ENCODE measurements at places on chromosomes 11 and 22.

- DNase-seq = no peak
Measured at GRCh38 chr11:7494086-7494745, 8.9 kb downstream of the OLFML1 start.

DNA sequence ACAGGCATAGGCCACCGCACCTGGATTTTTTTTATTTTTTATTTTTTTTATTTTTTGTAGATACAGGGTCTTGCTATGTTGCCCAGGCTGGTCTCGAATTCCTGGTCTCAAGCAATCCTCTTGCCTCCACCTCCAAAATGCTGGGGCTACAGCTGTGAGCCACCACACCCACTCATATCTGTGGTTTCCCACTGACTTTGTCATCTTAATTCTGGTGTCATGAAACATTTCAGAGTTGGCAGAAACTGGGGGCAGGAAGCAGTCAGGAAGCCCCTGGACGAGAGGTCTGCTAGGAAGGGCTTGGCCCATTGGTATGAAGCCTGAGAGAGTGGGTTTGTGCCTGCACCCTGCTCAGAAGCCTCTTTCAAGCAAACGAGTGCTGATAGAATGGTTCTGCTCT is 49.1 kb downstream of the COMMD9 start:
- DNase-seq = no peak

DNA sequence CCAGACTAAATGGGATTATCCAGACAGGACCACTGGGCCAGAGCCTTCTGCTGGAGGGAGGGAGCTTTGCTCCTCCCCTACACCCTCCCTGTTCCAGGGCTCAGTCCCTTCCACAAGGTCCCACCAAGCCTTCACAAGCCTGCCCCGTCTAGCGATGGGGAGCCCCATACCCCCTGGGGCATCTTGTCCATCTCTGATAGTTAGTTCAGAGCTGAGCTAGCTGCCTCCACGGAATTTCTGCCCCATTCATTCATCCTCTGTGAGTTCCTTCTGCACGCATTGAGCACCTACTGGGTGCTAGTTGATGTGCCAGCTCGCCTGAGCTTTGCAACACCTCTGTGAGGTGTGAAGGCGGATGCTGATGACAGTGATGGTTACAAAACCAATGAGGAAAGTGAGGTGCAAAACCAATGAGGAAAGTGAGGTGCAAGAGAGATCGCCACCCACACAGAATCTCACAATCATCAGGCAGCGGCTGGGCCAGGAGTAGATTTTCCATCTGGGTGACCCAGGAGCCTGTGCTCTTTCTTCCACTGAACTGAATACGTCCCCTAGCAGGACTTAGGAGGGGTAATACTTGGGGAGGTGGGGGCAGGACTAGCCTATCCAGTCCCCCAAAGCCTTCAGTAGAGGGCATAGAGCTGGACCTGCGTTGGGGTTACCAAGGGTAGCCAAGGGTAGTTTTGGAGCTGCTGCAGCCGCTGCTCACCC is 21.5 kb upstream of the CBX7 start:
- no peak for DNase-seq

DNA sequence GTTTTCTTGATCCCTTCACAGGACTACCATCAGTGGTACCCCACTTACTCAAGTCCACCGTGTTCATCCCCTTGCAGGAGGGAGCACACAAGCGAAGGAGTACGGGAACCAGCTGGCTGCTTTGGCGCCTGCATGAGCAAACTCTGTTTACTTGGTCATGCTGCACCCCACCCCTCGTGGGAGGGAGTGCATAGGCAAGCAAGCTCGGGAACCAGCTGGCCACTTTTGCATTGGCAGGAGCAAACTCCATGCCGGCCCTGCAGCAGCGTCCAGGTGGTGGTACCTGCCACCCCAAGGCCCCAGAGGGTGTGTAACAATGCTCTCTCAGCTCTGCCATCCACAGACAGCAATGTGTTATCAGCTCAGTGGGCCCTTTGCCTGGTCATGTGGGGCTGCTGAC is 737.8 kb downstream of the FAM181B start:
- no peak for DNase-seq

GRCh38 chr22:37972527-37972926 is 11.8 kb downstream of the SOX10 start:
- DNase-seq = no peak

DNA sequence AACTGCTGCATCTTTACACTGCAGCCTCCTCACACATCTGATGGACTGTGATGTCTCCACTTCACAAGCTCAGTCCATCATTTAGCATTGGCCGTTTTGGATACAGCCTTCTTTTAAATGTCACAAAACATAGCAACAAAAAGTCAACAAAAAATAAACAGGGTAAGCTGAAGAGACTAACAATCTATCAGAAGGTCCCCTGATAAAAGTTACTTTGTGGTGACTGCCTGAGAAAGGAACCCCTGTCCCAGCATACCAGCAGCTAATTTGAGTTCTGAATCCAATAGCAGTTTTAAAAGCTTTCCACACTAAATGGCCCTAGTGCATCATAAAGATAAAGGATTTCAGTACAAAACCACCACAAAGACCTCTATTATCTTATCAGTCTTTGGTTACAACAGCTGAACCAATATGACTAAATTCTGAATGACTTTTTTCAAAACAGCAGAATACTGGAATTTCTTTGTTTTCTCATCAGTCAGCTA is 162.4 kb downstream of the SOX6 start:
- DNase-seq = no peak

DNA sequence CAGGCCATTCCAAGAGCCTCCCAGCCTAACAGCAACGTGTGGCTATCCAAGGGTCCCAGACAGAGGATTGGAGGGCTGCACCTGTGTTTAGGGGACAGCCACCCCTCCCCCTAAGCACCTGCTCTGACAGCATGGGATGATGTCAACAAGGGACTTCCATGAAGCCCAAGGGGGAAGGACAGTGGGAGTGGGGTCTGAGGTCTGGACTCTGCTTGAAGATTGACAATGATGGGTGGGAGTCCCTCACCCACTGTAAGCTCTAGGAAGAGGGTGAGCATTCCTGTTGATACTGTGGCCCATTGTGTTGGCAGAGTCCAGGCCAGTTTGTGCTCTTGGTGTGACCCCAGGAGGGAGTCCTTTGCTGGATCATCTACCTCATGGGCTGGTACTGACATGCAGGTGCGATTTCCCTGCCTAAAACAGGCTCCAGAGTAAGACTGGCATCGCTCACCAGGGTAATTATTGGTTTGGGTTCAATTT is 46.9 kb upstream of the TUB start:
- no peak for DNase-seq

DNA sequence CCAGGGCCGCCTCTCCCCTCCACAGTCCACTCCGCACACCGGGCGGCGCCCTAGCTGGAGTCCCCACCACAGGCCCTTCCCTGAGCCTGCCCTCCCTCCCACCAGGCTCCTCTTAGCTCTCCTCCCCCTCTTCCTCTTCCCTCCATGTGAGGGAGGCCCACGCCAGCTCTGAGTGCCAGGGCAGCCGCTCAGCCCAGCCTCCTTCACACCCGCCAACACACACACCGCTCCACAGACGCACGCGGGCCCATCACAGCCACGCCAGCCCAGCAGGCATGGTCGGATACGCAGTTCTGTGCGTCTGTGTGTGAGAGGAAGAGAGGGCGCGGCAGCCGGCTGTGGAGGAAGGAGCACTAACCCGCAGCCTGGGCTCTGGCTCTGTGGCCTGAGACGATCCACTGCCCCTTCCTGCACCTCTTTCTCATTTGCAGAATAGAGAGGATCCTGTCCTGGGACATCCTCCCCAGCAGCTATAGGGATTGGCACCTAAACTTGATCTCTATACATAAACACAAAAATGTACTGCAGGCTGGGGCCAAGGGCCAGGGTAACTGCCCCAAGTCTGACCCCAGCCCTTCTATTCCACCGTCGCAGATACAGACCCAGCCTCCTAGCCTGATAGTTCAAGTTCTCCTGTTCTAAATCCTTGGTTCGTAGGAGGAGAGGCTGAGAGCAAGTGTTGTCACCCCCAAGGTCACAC is 3.5 kb downstream of the CHRM4 start:
- DNase-seq = no peak

DNA sequence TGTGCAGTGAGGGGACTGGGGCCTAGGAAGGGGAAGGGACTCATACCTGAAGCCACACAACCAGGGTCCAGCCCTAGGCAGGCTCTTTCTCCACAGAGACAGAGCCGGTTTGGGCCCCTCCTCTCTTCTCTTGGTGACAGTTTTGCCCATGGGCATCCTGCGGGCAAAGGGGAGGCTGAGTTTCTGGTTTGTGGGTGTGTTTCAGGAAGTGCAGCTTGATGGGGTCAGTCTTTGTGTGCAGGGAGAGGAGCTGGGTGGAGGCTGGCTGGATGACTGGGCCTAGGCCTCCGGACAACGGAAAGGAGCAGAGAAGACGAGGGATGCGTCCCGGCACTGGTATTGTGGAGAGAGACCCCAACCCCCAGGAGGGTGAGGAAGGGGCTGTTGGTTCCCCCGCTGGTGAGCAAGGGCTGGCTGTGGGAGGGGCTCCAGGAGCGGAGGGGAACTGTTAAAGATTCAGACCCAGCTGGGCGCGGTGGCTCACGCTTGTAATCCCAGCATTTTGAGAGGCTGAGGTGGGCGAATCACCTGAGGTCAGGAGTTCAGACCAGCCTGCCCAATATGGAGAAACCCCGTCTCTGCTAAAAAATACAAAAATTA is 23.4 kb upstream of the CELSR1 start:
- no peak for DNase-seq

GRCh38 chr22:25621986-25622385 is 57.5 kb downstream of the GRK3 start:
- no peak for DNase-seq

DNA sequence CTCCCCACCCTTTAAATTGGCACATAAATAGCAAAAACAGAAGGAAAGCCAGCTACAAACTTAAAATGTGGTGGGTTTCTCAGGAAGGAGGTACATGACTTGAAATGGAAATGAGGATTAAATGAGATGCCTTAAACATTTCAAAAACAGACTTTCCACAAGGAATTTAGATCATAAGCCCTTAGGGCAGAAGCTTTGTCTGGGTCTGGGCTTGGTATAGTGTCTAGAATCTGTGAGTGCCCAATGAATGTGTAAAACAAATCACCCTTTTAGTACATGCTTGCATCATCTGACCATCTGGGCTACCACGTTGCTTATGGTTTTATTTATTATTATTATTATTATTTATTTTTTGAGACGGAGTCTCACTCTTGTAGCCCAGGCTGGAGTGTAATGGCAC is 37.1 kb upstream of the CREB3L1 start:
- no peak for DNase-seq

GRCh38 chr11:122258446-122259194 is 142.6 kb upstream of the BLID start:
- no peak for DNase-seq

- no peak for DNase-seq
Measured at GRCh38 chr22:46003271-46004091, 26.5 kb upstream of the WNT7B start.

DNA sequence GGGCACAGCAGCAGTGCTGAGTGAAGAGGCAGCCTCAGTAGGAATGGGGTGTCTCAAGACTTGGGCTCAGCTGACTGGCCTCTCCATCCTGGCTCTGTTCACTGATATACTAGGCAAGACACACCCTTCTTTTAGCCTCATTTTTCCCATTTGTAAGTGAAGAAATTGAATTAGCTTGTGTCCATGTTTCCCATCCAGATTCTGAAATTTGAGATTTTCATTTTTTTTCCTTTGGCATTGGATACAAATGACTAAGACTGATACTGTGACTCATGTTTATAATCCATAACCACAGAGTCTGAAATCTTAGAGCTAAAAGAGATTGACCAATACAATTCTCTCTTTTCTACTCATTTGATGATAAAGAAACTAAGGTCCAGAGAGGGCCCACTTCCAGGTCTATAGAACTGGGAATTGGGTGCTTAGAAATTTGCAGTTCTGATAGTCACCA is 110.9 kb downstream of the KCNC1 start:
- DNase-seq = no peak

DNA sequence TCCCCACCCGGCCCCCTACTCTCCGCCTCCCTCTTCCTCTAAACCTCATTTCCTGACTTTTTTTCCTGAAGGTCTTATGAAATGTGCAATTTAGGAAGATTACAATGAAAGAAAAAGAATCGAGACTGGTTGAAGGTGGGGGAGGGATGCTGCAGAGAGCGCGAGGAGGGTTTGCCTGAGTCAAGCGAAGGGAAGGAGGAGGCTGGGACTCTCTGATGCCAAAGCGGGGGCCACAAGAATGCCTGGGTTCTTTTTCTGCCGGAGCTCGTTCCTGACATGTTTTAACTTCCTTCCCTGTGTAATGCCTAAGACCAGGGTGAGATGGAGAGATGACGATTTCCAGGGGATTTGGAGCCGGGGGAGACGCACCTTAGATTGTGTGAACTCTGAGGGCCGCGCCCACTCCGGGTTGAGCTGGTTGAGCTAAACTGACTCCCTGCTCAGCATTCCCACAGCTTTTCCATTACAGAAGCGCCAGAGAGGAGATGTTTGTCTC is 270.5 kb upstream of the SORL1-AS1 start:
- no peak for DNase-seq

Measured in stimulated activated CD4-positive, alpha-beta T cell treated with anti-CD3 and anti-CD28 coated beads, TNF-alpha, amount 100 ng/mL, for 4 hours (primary cell).